ENCODE measurements at places on chromosomes 16 and 17.

GRCh38 chr16:9443864-9444263 lies 352.4 kb downstream of the HAPSTR1 start:
- DNase-seq: no peak

DNA sequence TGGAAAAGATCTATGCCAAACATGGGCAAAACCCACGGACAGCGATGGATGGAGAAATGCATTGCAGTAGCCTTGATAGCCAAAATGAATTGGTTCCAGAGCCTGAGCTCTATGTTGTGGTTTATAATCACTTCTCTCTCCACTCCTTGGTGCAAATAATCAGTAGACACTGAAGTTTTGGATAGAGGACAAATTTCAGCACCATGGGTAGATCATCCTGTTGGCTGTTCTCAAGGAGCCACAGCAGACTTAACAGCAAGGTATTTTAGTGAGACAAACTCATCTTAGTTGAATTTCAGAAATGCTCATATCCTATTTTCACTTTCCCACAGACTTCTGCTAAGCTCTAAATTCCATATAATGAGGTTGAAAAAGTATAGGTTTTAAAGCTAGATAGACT lies 88.3 kb upstream of the CCL1 start:
- no peak for DNase-seq

DNA sequence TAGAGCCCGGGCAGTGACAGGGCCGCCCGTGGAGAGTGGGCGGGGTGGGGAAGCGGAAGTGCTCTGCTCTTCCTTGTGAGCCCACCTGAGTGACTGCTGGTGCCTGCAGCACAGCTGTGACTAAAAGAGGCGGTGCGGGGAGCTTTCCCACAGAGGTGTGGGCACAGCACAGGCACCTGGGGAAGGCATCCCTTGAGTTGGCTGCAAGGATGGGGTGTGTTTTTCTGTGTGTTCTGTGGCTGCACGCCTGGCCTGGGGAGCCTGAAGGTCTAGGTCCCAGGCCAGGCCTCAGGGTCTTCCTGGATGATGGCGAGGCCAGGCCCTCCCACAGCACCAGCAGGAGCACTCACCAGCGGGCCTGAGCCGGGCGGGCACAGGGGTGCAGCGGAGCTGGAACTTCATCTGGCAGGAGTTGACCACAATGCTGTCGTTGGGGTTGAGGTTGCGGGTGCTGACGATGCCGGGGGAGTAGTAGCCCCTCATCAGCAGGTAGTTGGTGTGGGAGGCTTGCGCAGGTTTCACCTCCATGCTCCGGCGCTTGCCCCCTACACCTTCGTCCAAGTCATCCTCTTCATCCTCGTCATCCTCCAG lies 67.1 kb downstream of the IL21R start:
- no peak for DNase-seq

- no peak for DNase-seq
Observed at GRCh38 chr17:41718287-41718645, 6.1 kb downstream of the GAST start.

DNA sequence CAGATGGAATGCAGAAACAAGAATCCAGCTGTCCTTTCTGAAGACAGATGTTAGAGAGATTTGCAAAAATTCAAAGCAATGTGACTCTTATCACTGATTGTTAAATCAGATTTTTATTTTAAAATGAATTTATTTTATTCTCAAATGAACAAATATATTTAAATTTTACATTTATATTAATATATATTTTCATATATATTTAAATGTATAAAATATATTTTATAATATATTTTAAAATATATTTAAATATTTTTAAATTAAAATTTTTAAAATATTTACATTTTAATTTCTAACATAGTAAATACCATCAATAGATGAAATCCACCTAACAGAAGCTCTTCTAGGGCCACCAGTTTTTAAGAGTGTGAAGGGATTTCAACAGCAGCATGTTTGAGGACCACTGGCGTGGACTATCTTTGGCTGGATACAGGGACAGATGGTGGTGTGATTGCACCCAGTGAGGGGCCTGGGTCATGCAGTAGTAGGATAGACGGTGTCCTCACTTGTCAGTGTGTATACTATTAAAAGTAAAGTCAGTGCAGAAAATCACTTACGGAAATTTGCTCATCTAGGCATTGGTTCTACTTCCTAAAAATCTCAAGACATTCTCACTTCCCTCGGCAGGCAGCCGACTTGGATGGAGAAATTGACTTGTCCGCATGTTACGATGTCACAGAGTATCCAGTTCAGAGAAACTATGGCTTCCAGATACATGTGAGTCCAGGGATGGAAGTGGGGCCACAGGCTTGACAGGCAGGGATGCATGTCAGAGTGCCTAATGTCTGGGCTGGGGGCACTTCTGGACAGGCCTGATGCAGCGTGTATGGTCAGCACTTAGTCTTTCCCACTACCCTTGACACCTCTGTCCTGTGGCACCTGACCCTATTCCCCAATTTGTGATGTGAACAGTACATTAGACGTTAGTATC lies 56.3 kb downstream of the PLD6 start:
- no peak for DNase-seq

DNA sequence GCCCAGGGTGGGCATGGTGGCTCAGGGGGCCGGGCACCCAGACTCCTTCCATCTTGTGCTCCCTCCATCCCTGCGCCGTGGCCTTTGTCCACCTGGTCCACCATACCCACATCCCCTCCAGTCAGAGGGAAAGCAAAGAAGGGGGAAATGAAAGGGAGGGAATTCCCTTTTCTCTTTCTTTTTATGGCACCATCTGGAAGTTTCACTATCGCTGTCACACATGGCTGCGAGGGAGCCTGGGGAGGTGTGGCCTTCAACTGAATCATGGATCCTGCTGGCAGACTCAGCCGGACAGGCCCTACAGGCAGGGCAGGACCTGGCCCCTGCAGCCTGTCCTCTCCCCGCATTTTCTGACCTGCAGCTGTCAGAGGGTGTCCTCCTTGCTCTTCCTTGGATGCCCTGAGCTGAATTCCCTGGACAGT lies 6.2 kb downstream of the SLC12A3 start:
- peak; percentile 65 for DNase-seq

GRCh38 chr17:40286473-40286872 lies 1.2 kb upstream of the CDC6 start:
- no peak for DNase-seq

- no peak for DNase-seq
Observed at GRCh38 chr16:48629016-48629415, 19.0 kb upstream of the N4BP1 start.

DNA sequence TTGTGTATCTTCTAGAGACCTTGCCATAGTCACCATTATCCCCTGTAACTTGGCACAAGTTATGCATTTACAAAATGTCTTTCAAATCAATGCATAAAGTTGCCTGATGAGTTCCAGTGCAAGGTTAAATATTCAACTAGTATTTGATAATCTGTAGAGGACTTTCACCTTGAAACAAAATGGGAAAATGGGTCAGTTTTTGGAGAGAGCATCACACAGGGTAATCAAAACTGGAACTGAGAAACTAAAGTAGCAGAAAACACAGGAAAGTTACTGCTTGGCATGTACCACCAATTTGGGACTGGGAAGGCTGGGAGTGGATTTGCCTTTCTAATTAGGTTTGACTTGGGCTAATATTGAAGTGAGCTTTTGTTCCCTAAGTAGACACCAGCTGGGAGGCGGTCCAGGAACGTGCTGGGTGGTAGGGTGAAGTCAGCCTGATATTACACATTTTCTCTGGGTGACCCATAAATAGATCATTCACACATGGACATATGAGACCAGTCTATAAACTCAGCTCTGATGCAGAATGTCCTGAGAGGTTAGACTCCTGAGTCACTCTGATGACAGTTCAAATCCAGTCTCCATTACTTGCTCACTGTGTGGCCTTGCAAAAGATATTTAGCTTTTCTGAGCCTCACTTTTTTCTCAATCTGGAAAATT lies 152.3 kb downstream of the PCTP start:
- no peak for DNase-seq

- no peak for DNase-seq
Observed at GRCh38 chr16:48498769-48499631, 111.0 kb downstream of the N4BP1 start.

DNA sequence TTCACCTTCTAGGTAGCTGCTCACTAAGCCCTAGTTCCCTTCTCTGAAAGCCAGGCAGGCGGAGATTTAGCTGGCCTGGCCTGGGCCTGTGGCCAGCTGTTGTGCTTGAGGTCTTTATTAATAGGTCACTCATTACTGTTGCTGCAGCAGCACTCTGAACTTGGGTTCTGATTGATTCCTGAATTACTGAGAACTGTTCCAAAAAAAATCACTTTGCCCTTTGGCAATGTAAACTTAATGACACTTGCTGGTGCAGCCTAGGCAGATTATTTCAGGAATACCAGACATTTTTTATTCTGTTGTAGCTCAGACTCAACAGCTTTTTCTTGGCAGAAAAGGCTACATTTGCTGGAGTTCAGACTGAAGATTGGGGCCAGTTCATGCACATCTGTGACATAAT lies 2.7 kb downstream of the TOM1L1 start:
- DNase-seq: no peak

- DNase-seq: no peak
Observed at GRCh38 chr16:14098081-14098480, 27.0 kb downstream of the MRTFB start.

DNA sequence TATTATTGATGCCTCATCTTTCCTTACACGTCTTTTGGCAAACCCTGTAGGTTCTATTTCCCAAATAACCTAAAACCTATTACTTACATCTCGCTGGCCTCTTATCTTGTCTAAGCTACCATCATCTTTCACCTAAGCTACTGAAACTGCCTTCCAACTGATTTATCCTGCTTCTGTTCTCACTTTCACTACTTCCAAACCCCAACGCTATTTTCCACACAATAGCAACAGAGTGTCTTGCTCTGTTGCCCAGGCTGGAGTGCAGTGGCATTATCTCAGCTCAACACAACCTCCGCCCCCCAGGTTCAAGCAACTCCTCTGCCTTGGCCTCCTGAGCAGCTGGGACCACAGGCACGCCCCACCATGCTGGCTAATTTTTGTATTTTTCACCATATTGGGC lies 52.8 kb upstream of the INTS2 start:
- DNase-seq: no peak

GRCh38 chr17:8466456-8466855 lies 30.8 kb downstream of the NDEL1 start:
- no peak for DNase-seq

DNA sequence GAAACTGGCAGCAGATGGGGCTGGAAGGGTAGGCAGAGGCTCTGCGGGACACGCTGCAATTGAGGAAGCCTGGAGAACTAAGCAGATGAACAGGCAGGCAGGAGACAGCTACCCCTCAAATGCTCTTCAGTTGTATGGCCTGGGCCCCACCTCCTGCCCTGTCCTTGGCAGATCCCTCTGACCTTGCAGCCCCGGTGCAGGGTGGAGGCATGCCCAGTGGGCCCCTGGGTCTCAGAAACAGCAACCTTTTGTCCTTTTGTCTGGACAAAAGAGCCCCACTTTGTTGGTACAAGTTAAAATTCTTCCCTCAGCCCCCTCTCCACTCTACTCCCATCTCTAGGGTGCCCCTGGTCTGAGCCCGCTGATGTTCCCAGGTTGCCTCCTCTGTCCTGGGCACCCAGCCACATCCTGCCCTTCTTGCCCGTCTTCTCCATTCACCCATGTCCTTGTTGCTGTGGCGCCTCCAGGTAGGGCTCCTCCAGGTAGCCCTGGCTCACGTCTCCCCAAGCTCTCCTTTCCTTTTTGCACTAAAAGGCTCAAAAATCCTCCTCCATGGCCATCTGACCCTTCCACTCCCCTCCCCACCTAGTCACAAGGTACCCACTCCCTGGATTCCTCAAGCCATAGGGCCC lies 136.8 kb downstream of the CLEC16A start:
- DNase-seq: no peak

GRCh38 chr17:3796110-3796821 lies 4.7 kb downstream of the ITGAE start:
- DNase-seq: peak; percentile 66

GRCh38 chr17:69111794-69112193 lies 29.9 kb downstream of the ABCA6 start:
- DNase-seq: no peak

DNA sequence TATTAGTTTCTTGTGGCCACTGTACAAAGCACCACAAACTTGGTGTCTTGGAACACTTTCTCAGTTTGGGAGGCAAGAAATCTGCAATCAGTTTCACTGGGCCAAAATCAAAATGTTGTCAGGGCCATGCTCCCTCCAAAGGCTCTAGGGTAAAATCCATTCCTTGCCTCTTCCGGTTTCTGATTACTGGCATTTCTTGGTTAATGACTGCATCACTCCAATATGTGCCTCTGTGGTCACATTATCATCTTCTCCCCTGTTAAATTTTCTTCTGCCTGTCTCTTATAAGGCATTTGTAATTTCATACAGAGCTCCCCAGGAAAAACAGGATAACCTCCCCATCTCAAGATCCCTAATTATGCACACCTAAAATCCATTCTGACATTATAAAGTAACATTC lies 34.8 kb downstream of the ZNF287 start:
- no peak for DNase-seq

DNA sequence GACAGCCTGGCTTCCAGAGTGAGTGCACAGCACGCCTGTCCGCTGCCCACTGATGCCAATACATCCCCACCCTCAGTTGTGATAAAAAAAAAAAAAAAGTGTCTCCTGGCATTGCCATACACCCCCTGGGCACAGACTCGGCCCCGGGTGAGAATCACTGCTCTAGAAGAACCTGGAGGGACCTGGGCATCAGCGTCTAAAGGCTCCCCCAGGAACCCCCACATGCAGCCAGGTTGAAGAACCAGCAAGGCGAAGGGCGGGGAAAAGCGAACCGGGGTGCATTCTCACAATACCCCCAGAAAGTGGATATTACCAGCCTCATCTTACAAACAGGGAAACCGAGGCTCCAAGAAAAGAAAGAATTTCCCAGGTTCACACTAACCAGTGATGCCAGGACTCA lies 27.7 kb downstream of the TBC1D16 start:
- no peak for DNase-seq

Measured in B cell (primary cell).